Neuronal stem cell (in vitro differentiated cells): ENCODE measurements at places on chromosomes 3 and 15.

DNA sequence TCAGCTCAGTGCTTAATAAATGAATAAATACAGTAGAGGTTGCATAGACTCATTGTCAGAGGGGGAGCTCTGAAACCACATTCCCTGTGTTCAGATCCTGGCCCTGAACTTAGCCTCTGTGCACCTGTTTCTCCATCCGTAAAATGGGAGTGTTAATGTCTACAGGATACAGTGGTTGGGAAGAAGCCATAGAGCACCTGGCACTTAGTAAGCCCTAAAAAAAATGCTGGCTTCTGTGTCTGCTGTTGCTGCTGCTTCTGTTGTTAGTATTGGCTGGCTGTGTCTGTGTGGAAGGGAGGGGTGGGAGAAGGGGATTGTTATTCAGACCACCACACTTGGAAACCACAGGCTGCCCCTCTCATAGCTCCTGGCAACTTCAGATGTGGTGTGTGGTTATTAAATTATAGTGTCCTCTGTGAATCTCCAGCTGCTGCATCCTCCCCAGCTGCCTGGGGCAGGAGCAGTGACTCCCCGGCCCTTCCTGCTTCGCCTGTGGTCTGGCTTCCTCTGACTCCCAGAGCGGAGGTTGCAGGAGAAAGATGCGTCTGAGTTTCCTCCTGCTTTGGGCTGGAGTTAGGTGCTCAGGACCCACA is 31.0 kb downstream of the FGD5 start:
- DNase-seq = no peak

DNA sequence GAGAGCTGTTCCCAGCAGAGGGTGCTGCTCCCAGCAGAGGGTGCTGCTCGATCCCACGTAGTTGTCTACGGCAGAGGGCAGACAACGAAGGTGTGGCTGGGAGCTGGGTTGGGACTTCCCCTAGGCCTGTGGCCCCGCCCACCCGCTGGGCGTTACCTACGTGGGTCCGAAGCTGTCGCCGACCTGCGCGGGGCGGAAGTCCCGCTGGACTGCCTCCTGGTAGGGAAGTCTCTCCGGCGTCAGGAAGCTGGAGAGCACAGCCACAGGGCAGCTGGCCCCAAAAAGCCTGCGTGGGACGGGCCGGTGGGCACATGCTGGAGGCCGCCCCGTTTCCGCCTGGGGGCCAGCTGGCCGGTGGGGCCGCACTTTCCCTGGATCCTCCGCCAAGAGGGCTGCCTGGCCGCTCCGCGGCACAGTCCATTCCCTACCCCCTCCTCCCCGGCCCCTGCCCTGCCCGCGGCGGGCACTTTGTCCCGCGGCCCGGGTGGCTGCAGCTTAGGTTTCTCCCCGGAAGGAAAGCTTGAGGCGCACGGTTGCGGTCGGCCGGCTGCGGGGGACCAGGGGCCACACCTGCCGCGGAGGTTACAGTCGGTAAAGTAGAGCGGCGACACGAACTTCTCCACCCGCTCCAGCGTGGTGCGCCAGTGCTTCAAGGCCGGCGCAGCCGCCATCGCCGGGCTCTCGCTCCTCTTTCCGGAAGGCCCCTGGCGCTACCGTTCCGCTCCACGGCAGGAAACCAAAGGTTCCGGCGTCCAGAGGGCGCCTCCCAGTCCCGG is at the start of gene MAN2C1:
Gene MAN2C1 (minus strand): TSS at position 695 of the 776 bp plus-strand sequence. CDS start 24 bp downstream, at position 671.
- DNase-seq = peak; percentile 88

GRCh38 chr3:111864821-111865656 is 6.0 kb downstream of the PHLDB2 start:
- DNase-seq = no peak

- no peak for DNase-seq
Observed at GRCh38 chr15:49842031-49842730, 221.3 kb downstream of the DTWD1 start.

GRCh38 chr15:39710681-39711080 is 72.0 kb downstream of the FSIP1 start:
- no peak for DNase-seq

DNA sequence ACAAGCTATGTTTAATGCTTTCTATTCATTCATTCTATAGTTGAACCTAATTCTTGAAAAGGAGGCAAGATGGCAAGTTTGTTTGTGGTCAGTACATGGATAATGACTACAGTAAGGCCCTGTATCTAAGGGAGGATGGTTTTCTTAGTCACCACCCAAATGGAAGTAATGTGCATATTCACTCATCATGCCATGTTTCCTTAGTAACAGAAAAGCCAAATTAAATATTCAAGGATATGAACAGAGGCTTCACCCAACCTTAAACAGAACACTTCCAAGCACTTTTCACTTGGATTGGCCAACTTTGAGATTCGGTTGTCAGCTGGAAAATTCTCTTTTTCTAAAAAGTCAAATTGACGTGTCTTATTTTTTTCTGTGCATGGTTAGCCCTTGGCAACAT is 805.3 kb upstream of the LMCD1 start:
- DNase-seq = no peak

DNA sequence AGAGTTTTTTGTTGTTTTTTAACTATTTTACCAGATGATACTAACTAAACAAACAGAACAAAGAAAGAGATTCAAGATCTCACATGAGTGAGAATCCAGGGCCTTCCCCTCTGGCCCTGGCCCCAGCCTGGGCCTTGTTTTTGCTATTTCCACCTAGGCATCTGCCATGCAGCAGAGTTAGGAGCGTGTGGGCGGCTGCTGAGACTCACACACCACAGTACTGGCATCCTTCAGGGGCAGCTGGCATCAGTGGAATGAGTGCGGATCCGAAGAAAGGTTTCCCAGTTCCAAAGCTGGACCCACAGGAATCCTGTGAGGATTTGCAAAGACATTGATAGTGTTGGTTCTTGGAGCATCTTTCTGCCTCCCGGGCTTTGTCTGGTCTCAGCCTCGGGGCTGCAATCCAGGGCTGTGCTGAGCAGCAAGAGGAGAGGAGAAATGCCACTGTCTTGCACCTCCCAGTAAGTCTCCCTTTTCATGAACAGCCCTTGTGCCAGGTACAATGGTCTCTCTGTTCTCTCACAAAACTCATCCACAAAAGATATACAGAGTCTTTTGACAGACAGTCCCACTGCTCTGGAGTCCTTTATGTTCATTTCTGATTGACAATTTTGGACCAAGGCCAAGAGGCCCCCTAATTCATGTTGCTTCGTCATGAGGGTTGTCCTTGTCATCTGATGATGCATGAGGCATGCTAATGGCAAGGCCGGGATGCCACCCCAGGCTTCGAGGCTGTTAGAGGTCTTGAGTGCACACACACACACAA is 46.6 kb downstream of the APH1B start:
- DNase-seq = no peak

DNA sequence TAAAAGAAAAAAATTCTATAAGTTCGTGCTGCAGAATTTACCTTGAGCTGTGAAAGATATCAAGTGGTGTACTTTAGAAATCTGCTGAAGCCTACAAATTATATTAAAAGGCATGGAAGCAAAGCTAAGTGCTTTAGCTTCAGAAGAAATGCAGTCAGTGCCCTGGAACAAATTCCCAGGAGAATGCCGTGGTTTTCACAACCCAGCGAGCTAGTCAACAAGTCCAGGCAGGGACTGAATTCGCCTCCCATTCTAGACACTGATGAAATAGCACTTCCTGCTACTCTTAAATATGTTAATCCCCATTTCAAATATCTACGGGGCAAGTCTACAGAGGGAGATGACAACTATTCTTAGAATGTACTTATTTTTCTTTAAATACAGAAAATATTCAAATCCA is 326.4 kb upstream of the IGF1R start:
- no peak for DNase-seq

DNA sequence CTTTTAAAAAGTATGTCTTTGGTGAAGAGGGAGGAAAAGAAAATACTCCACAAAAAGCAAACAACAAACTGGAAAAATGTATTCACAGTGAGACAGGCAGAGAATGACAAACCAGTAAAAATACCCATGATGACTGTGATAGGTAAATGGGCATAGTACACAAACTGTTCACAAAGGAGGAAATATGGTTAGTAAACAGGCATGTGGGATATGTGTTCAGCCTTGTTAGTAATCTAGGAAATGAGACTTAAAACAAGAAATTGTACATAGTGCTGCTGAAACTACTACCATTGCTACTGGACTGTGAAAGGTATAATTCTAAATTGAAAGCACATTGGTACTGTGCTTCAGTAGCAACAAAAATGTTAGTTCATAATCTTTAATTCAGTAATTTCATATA is 50.1 kb downstream of the UBE2E2 start:
- no peak for DNase-seq

- DNase-seq = no peak
Observed at GRCh38 chr3:81776643-81777042, 15.2 kb upstream of the GBE1 start.

DNA sequence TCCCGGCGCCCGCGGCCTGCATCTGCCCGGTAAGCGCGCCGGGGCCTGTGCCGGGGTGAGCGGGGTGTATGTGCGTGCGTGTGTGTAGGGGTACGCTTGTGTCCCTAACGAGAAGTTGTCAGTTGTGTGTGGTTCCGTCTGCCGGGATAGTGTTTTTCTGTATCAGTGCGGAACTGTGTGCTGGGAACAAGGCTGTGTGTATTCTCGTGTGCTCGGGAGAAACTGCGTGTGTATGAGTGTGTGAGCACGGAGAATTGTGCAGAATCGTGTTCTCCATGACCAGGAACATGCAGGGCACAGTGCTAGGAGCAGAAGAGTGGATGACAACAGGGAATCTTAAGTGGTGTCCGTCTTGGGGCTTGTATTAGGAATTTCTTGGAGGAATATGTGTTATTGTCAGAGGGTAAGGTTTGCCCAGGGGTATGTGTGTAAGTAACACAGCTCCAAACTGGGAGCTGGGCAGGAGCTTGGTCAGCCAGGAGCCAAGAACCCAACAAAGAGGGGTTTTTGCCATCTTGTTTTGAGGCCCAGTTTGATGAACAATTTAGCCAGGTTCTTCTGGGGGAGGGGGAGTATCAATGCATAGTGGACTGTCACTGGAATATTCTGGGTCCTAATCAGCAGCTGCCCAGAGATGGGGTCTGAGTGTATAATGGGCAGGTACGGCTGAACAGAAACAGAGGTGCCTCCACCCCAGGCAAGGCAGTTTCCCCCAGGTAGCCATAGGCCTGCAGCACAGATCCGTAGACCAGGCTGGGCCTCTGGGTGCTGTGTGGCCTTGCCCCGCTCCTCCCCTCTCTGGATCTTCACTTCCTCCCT is 2.1 kb downstream of the ISL2 start:
- no peak for DNase-seq

GRCh38 chr15:80891006-80891405 is 98.6 kb downstream of the MESD start:
- no peak for DNase-seq

GRCh38 chr3:58868097-58868779 is 181.6 kb downstream of the CFAP20DC start:
- DNase-seq = no peak

GRCh38 chr3:30984855-30985749 is 90.6 kb upstream of the GADL1 start:
- DNase-seq = no peak

- DNase-seq = no peak
Observed at GRCh38 chr3:15941958-15942357, 144.2 kb upstream of the ANKRD28 start.

DNA sequence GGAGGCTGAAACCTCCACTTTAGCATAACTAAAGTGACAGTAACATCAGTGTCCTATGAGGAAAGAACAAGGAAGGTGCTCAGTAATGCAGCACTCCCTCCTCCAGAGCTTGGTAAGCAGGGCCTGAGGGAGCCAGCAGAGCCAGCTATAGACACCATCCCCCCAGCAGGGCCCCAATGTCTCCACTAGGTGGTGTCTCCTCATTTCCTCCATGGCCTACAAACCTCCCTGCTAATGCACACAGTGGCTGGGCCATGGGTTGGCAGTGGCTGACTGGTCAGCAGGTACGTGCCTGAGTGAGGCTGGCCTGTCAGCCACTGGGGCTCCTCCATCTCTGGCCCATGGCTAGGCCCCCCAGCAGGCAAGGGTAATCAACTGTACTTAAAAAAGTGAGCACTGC is 13.6 kb downstream of the MRPS25 start:
- DNase-seq = no peak

DNA sequence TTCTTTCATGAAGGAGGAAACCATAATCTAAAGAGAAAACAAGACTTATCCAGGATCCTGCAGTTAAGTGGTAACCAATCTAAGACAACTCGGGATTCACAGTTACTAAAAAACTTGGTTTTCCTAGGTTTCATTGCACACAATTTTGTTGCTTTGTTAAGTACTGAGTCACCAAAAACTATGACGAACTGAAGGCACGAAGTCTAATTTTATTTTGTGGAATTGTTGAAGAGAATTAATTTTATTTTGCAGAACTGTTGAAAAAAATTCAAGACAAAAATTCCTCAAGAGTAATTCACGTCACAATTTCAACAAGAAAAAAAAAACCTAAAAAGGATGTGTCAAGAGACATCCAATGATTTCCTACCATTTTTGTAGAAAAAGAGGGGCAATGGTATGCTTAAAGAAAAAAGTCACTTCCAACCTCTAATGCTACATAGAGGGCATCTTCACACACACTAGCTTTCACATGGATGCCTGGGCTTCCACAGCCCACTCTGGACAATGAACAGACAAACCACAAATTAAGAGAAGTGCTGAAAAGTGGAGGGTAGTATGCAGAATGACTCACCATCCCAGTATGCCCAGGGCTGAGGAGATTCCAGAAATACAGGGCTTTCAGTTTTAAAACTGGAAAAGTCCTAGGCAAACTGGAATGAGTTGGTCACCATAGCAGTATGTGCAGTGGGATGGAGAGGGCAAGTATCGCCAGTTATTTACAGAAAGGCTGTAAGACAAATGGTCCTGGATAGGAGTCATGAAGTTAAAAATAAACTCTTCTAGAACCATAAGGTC is 29.2 kb downstream of the PLOD2 start:
- no peak for DNase-seq

DNA sequence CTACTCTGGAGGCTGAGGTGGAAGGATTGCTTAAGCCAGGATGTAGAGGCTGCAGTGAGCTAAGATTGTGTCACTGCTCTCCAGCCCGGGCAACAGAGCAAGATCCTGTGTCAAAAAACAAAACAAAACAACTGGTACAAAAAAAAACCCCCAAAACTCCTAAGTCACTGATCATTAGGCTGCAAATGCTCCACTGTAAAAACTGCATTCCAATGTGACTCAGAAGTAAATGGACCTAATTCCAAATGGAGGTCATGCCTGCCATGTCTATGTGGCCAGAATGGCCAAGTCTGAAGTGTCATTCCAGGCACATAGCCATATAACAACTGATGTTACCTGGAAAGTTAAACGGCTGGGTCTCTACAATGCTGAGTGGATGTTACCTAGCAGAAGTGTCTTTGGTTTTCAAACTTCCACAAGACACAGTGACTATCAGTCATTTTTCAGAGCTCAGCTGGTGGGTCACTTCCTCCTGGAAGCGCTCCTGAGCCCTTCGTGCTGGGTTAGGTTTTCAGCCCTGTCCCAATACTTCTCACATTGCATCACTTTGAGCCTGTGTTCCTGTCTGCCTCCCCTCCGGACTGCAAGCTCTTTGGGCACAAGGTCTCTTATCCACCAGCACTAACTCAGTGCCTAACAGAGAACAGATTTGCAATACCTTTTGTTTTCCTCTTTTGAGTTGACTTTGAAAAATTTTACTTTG is 10.6 kb downstream of the FSTL1 start:
- no peak for DNase-seq

DNA sequence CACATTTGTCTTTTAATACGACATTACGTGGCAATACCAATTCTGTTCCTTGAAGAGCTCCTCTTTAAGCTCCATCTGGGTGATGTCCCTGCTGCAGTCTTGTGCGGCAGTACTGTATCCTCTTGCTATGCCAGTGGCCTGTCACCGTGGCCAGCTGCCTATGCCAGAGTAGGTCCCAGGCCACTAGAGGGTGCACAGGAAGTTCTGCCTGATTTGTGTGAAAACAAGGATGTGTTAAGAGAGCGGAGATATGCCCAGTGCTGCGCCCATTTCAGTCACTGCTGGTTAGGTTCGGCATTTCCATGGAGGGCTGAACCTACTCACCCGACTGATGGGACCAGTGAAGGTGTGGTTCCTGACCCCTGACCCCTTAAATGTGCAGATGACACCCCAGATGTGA is 25.2 kb downstream of the NIPA1 start:
- DNase-seq = no peak
